NCI-H2081 (cell line): ENCODE measurements at places on chromosomes 16 and 17.

DNA sequence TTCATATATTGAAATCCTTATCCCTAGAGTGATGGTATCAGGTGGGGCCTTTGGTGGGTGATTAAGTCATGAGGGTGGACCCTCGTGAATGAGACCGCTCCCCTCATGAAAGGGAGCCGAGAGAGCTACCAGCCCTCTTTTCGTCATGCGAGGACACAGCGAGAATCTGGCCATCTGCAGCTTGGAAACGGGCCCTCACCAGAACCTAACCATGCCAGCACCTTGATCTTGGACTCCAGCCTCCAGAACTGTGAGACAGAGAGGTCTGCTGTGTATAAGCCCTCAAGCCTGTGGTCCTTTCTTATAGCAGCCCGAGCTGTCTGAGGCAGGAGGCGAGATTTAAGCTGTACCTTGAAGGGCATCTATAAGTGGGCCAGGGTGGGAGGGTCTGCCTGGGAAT is 23.7 kb upstream of the ACSF3 start:
- no peak for DNase-seq

GRCh38 chr16:15907863-15908478 is 19.6 kb upstream of the CEP20 start:
- DNase-seq = peak; percentile 29

GRCh38 chr16:89422905-89423630 is 67.3 kb downstream of the ANKRD11 start:
- DNase-seq = no peak

DNA sequence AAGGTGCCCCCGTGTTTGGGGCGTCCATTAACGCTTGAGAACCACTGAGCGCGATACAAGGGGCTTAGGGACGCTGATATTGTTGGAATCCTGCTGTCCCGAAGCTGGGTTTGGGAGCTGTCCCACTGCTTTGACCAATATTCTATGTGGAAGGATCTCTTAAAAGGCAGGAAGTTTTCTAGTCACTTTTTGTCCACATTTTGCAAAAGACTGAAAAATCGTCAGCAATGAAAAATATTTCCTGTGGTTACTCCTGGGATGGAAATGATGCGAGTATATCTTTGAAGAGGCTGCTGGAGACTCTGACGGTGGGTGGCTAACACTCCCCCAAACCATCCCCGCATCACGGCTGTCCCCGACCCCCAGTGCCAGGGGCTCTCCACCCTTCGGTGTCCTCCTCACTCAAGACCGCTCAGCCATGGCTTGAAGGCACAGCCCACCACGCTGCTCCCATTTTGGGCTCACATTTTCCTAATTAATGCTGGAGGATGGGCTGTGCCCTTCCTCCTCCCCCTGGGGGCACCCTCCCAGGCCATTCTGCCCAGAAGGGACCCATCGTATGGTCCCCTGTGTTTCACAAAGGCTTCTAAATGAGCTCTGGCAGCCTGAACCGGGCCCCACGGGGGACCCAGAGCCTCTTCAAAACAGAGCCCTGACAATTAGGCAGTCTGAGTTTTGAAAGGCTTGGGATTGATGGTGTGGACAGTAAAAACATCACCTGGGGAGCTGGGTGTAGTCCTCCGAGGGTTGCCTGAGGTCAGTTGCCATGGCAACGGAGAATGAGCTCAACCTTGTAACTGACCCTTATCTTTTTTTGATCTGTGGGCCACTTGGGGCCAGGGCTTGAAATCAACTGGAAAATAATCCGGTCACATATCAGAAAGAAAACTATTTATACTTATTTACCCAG is 158.6 kb downstream of the C16orf78 start:
- no peak for DNase-seq
